ENCODE measurements at places on chromosomes 16 and 17.
A peak's percentile ranks its signal among the peaks of the same experiment; 100 is the strongest.

DNA sequence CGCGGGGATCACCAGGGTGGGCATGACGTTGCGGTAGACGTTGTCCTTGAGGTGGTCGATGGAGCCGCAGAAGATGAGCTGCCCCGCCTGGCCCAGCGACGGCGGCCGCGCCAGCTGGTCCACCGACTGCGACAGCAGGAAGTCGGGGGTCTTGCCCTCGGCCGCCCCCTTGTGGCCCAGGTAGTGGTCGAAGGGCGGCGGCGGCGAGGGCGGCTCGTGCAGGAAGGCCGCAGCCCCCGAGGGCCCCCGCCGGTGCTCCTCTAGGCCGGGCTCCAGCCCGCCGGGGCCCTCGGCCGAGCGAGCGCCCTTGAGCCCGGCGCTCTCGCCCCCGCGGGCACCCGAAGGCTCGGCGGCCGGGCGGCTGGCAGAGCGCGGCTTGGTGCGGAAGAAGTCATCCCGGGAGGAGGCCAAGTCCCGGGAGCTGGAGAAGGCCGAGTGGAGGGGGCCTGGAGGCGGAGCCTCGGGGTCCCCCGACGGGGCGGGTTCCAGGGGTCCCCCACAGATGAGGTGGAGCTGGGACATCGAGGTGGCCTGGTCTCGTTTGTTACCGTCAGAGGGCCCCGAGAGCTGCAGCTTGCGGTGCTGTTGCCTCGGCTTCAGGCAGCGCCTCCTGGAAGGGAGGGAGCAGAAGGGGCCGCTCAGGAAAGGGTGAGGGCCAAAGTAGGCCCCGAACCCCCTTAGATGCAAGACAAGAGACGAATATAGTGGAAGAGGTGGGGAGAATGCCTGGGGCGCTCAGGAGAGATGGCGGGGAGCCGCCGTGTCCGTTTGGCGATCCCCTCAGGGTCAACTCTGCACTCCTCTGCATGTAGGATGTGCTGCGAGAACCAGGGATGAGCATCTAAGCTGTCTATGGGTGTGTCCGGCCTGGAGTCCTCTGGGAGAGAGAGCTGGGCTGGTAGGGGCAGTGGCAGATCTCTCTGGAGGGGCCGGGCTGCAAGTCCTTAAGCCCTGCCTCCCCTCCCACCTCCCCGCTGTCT lies 8.8 kb downstream of the FAM171A2 start:
- no peak for DNase-seq

GRCh38 chr16:25134166-25134700 lies 22.7 kb downstream of the LCMT1 start:
- no peak for DNase-seq

DNA sequence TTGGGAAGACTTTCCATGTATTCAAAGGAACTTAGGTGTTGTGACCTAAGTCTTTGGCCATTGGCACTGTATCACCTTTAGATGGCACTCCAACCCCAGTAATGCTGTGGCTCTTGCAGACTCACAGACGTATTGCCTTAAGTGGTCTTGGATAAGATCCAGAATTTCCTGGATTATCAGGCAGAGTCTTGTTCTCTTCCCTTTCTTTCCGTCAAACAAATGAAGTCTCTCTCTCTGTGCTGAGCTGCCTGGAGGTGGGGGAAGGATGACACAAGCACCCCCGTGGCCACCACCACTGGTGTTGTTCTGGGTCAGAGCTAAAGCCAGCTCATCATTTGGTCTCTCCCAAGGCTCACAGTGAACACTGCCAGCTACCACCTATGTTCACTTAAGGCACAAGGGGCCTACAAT lies 789.9 kb upstream of the KIF2B start:
- DNase-seq, result peak; percentile 87

- DNase-seq, result no peak
These were observed 17.1 kb downstream of the CDH16 start for GRCh38 chr16:66901626-66902025.

GRCh38 chr17:8018436-8018835 lies 16.0 kb downstream of the GUCY2D start:
- no peak for DNase-seq

DNA sequence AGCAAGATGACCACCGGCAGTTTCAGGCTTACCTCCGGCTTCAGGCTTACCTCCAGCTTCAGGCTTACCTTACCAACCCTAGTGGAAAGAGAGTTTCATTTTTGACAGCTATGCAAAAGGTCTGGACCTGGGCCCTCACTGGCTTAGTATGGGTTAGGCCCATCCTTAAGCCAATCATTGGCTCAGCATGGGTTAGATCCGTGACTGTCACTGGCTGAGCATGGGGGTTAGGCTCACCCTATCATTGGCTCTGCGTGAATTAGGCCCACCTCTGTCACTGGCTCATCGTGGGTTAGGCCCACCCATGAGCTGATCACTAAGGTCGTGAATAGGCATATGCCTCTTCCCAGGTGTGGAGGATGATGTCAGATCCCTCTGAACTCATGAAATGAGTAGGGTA lies 8.1 kb downstream of the NDE1 start:
- DNase-seq, result no peak

GRCh38 chr17:8022360-8023003 lies 16.4 kb upstream of the ALOX15B start:
- no peak for DNase-seq

GRCh38 chr17:58513965-58514769 lies at the start of gene MTMR4:
MTMR4 (minus strand) TSS chr17:58514638; CDS start chr17:58514407, 231 bp downstream.
- DNase-seq, result no peak

DNA sequence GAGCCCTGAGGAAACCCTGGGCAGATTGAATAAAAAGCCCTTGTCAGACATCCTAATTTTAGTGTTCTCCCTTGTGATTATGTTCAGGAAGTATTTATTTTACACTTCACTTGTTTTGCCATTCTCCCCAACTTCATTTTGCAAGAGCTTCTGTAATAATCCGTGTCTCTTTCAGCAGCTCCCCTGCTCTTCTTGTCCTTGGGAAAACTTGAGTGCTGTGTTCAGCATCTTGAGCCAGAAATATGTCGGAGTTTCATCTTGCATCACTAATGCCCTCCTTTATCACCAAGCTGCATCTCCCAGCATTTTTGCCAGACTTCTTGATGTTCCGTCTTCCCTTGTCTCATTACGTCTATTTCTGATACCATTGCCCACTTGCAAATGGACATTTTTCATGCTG lies 486.5 kb upstream of the EEF2KMT start:
- DNase-seq, result no peak

DNA sequence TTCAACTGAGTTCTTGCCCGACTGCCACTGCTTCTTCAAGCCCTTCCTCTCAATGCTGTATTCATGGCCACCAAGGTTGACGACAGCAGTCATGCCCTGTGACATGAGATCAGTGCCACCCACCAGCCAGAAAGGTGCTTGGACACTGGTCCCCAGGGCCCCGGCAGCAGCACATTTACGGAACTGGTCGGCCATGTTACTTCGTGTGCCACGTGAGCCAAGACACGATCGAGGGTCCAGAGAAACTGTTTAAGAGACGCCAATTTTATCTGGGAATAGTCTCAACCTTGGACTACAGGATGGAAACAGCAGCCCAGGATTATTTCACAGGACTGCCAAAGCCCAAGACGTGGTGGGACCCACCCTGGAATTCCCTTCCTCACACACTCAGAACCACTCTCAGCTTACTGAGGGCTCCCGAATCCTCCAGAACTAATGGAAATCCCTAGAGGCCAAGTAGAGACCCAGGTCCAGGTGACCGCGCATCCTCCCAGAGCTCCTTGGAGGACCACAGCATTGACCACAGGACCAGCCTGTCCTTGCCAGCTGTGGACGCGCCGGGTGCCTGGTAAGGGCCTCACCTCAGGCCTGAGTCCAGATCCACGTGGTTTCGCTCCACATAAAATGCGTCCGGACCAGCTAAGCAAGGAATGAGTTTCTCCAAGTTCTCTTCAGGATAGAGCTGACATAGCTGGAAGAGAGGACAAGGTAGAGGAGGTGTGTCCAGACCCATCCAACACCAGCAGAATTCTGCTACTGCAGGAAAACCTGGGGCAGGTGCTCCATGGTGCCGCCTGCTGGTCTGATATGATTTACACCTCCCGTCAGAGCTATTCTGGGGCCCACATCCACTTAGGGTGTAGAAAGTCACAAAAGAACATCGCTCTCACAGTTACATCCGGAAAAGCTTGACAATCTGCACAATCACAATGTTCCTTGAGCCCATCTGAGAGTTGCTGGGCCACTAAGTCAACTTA lies 28.2 kb downstream of the MAP1LC3B start:
- DNase-seq, result no peak

DNA sequence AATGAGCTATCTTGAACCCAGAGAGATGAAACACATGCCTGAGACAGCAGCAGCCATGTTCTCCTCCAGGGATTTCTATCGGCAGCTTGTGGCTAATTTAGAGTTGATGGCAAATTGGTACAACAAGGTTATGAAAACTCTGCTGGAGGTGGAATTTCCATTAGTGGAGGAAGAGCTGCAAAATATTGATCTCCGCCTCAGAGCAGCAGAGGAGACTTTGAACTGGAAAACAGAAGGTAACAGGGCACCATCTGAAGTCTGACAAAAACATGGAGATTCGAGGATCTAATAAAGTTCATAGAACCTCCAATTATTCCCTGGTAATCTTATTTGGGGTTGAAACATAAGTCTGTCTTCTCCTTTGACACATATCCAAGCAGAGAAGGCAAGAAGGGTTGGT lies 52.8 kb downstream of the DNAH9 start:
- no peak for DNase-seq

DNA sequence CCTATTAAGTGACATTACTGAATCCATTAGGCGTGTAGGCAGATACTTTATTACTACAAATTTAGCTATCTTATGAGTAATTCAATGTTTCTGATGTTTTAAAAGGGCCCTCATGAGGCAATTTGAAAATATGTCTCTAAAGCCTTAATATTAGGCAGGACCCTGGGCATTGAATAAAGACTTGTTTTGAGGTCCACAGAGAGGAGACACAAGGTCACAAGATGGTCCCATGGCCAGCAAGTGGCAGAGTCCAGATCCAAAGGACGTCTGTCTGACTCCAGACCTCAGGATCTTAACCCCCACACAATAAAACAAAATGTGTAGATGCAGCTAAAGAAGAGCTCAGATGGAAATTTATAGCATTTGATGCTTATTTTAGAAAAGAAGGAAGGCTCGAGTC lies 31.9 kb upstream of the HEATR6 start:
- no peak for DNase-seq

DNA sequence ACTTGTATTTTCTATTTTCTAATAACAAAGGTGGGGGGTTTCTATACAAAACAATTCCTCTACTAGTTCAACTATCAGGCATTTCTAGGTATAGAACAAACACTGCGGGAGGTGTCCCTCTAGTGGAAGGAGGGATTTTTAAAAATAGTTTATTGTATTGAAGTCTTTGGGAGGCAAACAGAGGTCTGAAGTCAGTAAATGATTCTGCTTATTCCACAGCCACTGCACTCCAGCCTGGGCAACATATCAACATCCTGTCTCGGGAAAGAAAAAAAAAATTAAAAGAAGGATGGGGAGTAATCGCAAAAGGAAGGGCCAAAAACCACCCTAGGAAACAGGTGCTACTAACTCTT lies 648 bp upstream of the ERCC4 start:
- no peak for DNase-seq

DNA sequence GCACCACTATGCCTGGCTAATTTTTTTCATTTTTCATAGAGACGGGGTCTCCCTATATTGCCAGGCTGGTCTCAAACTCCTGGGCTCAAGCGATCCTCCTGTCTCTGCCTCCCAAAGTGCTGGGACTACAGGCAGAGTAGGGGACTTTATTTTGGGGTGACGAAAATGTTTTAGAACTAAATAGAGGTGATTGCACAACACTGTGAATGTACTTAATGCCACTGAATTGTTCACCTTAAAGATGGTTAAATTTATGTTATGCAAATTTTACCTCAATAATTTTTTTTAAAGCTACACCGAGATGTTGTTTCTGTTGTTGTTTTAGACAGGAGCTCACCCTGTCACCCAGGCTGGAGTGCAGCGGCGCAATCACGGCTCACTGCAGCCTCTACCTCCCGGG lies 111.9 kb upstream of the SEC14L1 start:
- DNase-seq, result no peak

DNA sequence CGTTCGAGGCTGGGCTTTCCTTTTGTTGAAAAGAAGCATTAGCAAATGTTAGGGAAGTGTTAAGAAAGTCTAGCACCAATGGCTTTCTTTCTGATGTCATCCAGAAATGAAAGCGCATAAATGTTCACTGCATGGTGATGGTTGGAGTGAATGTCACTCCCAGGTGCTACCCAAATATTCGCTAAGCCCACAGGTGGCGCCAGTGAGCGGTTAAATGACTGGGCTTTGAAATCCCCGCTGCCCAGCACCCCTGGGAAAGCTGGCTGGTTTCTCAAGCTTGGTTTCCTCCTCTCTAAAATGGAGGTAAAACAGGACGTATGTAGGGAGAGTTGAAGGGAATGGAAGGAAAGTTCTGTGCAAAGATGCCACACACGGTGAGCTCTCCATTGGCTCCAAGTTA lies 104.4 kb downstream of the IRX5 start:
- no peak for DNase-seq

- no peak for DNase-seq
These were observed 49.5 kb upstream of the SOX9 start for GRCh38 chr17:72071330-72071729.

DNA sequence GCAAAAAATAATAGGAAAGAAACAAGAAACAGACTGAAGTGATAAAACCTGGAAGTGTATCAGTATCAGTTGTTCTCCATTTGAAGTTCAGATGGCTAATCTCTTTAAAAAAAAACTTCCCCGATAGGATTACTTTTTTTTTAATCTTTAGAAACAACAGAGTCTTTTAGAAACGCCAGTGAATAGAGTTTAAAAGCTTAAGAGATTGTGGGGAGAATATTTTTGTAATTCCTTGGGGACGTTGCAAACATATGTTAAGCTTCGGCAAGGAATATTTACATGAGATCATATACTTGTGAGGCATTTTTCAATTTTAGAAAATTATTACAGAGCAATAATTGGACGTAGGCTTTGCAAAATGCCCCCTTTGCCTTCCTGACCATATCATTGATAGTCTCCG lies 13.2 kb downstream of the MAF start:
- no peak for DNase-seq

DNA sequence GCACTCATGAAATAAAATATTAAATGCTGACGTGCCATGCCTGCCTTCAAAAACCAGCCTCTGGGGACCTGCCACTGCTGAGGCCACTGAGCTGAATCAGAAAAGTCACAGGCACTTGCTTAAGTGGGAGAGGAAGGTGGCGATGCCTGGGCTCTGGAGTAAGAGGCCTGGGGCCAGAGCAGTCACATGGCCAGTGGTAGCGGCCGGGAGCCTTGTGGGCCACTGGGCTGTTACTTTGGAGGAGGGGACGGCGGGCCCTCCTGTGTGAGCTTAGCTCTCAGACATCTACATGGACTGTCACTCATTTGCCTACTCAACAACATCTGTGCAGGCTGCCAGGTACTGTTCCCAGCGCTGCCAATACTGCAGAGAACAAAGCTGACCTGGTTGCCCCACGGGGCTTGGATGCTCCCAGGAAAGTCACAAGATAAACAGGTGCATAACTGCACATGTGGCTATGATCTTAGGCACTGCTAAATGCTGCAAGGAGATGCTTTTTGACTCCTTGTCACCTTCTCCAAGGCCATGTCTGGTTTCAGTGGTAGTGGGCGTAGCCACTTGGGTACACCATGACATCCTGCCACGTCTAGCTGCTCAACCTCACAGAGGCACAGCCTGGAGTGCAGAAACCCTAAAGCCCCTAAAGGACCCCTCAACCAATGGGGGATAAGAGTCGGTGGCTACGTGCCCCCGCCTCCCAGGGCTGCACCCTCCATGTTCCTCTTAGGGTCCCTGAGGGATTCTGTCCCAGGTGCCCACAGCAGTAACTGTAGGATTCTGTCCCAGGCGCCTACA lies 11.6 kb downstream of the COTL1 start:
- DNase-seq, result no peak

GRCh38 chr16:85114909-85115567 lies 2.8 kb upstream of the CIBAR2 start:
- DNase-seq, result no peak

All from NCI-H1048 (cell line).